GF-D8 (cell line): ENCODE measurements at places on chromosomes 13 and 19.

GRCh38 chr13:97266772-97267417, 44.8 kb downstream of the MBNL2 start:
- DNase-seq, result no peak

DNA sequence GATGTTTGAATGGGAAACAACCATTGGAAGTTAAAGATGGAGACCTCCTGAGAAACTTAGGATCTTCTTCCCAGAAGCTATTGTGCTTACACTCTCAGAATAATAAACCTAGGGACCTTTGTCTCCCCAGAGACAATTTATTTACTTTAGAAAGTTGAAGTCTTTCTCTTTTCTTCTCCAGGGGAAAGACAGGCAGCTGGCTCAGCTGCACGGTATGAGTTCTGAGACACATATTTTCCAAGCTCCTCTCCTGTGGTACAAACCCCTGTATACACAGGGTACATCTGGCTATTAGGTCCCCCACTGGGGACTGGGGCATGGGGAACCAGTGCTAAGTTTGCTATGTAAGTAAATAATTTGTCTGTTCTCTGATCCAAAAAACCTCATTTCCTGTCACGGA, 67.5 kb upstream of the POSTN start:
- no peak for DNase-seq

- no peak for DNase-seq
Observed at GRCh38 chr13:113817860-113818691, 45.8 kb downstream of the GAS6 start.

GRCh38 chr19:39874404-39874803, 28.2 kb upstream of the FBL start:
- no peak for DNase-seq

GRCh38 chr13:23330356-23330755, 103.1 kb downstream of the SACS start:
- no peak for DNase-seq

DNA sequence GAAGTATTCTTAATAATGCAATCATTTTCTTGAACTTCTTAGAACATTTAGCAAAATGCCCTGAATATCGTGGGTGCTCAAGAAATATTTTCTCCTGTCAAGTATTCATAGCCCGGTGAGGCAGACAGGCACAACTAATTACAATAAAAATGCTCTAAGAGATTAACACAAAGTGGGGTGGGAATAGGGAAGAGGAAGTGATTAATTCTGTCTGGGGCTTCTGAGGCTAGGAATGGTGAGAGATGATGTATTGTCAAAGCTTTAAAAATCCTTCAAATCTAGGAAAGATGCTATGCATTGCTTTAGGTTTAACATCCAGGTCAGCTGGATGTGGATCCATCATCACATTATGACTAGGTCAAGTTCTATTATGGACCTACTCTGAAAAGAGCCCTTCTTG, 66.9 kb upstream of the POSTN start:
- no peak for DNase-seq

DNA sequence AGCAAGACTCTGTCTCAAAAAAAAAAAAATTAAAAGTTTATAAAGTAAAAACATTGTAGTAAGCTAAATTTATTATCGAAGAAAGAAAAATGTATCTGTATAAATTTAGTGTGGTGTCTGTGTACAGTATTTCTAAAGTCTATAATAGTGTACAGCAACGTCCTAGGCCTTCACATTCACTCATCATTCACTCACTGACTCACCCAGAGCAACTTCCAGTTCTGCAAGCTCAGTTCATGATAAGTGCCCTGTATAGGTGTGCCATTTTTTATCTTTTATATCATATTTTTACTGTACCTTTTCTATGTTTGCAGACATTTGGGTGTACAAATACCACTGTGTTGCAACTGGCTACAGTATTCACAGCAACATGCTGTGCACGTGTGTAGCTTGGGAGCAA, 118.1 kb downstream of the TNFRSF19 start:
- no peak for DNase-seq

GRCh38 chr13:108595436-108596274, 33.8 kb upstream of the MYO16 start:
- no peak for DNase-seq

GRCh38 chr13:33278913-33279312, 6.6 kb downstream of the STARD13 start:
- DNase-seq, result no peak

DNA sequence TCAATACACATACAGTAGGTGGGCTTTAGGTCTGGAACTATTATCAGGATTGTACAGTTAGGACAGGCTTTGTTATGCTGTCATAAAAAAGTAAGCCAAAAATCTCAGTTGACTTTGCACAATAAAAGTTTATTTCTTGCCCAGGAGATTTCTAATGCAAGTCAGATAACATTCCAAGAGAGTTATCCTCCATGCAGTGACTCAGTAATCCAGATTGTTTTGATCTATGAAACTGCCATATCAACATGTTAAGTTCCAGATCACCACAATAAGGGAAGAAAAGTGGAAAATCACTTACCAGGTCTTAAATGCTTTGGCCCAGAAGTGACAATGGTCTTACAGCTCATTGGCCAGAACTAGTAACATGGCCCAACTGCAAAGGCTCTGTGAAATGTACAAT, 636.2 kb upstream of the KLF12 start:
- no peak for DNase-seq

GRCh38 chr13:69391756-69392155, 715.9 kb upstream of the ATXN8OS start:
- no peak for DNase-seq

DNA sequence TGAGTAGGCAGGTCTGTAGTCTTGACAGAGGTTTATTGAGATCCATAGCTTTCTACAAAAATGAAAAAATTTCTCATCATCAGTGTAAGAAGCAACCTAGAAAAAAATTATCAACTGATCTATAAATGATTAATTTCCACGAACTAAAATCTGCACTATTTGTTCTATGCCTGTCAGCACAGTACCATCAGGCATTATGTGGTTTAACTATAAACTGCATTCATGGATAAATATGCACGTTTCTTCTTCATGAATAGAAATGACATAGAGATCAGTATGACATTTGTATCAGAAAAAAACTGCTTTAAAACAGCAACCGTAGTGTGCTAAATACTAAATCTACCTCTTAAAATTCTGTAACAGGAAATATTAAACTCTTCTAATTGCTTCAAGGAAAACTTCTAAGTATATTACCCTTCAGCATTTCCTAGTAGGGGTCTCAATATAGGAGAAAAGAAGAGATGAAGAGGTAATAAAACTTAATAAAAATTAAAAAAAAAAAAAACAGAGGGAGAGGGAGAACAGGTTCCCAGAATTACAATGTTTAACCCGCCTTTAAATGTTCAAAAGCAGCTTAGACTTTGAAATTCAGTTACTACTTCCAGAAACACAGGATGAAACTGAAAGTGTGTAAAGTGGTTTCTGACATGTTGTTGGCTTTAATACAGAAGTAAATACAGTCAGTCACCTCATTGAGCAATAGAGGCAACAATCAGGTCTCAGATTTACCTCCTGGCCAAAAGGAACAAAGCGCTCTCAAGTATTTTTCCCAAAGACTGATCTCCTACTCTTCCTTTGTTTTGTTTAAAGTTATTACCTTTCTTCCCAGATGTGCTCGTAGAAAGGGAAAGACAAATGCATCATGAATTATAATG, 144.4 kb downstream of the DIAPH3 start:
- DNase-seq, result no peak

DNA sequence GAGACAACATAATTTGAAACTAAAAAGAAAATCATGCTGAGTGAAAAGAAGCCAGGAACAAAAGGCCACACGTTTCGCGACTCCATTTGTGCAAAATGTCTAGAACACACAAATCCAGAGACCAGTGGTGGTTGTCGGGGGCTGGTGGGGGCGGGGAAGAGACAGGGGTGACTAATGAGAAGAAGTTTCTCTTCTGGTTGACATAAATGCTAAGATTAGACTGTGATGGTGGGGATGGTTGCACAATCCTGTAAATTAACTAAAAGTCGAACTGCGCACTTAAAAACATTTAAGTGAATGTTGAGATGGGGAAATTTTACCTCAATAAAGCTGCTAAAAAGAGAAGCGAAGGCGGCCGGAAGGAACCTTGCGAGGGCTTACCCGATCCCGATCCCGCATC, 7.1 kb downstream of the AKAP8 start:
- no peak for DNase-seq

- DNase-seq, result no peak
Observed at GRCh38 chr13:99439048-99439447, 62.2 kb upstream of the TM9SF2 start.

DNA sequence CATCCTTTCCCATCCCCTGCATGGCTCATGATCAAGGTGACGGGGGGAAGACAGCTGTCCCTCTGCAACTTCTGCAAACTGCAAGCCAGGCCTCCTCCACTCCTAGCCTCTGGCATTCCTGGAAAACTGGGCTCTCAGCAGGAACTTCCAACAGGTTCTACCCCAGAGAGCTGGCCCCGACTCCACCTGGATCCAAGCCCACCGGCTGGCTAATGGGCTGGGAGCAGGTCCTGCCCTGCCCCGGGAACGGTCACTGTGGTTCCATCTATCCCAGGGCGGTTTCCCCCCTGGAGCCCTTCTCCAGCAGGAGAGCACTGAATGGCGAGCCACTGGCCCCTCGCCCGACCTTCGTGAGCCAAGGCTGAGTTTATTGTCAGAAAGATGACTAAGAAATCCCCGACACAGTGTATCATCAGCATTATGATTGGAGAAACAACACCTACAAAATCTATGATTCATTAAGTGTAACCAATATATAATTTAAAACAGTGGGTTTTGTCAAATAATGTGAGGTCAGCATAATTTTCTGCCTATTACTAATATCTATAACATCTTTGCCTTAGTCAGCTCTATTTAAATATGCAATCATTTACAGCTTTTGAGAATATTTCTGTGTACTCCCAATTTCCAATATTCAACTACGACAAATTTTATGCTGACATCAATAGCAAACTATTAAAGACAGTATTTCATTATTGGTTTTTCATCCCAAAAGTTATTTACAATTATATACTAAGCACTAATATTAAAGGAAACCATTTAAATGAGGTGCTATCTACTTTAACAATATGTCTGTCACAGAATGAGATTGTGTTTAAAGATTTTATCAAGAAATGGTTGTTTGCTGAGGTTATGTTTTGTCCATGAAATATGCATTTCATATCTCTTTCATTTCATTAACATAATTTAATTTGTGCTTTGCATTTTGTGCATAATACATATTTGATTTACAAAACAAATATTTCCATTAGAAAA, 133.0 kb downstream of the URI1 start:
- DNase-seq, result no peak

- DNase-seq, result no peak
Observed at GRCh38 chr13:45297456-45298205, 43.4 kb downstream of the TPT1 start.

DNA sequence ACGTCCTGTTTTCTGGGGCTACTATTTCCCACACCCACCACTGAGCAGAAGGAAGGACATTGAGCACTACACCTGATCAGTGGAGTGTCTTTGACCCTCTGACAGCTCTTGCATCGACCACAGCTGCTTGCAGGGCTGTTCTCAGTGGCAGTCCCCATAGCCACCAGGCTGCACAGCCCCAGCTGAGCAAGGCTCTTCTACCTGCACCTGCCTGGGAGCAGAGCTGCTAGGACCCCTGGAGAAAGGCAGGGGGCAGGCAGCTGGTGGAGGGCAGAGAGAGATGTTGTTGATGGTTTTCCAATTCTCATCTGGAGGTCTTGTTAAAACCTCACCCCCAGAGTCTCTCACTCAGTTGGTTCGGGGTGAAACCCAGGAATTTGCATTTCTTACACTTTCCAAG, 361.8 kb upstream of the ZNF507 start:
- DNase-seq, result no peak

DNA sequence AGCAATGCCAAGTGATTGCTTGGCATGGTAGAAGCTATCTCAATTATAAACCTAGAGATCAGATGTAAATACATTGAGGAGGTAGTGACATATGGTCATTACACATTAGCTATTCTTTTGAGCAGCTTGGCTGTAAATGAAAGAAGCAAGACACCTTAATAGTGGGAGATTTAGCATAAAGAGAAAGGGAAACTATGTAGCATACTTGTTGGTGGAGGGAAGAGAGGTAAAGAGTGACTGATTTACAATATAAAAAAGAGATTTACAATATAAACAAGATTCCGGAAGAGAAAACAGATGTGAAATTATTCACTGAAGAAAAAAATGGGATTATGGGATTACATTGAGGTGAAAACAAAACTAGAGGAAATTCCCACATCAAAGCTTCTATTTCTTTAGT, 2009.6 kb downstream of the OLFM4 start:
- no peak for DNase-seq

DNA sequence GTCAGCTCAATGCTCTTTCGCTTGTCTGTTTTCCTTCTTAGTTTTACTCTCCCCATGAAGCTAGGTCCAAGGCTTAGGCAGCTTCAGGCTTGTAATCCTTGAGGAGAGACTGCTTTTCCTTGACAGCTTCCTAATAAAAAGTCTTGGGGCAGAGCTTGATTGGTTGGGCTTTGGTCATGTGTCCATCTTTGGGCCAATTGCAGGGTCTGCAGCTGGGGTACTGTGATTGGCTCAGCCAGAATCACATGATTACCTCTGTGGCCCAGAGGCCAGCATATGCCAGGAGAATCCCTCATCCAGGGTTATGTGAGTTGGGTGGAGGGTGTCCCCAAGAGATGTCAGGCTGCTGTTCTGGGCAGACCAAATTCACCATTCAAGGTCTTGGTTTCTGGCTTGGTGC, 8.1 kb downstream of the KLK1 start:
- no peak for DNase-seq

DNA sequence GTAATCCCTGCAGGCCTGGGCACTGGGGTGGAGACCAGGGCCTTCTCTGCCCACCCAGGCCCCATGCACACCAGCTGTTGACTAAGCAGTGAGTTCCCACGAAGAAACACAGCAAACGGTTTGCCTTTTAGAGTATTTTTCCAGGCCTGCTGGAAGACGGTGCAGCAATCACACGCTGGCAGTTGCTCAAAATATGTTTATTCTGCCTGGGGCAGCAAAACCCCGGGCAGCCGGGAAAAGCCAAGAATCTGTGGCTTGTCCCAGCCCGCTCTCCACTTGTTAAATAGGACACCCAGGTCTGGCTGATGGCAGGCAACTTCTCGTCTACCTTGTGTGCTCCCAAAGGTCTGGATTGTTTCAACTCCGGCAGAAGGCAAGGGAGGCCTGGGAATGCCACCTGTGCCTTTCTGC, 40.8 kb downstream of the GGACT start:
- DNase-seq, result no peak

DNA sequence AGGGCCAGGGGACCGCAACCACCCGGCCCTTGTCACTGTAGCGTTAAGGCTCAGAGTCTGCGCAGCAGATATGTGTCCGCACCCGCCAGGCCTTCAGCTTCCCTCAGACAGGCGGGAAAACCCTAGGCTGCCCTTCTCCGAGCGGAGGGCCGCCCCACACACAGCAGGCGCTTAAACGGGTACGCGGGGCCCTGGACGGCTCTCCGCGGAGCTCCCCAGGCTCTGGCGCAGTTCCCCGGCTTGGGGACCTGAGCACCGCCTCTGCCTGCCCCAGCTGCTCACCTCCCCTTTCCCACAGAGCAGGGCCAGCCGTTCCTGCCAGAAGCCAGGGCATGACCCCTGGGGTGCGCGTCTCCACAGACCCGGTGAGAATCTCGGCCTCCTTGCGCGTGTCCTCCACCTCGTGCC, 593 bp downstream of the ZNF135 start:
- DNase-seq, result no peak
